ENCODE measurements at places on chromosomes 16 and 17.

GRCh38 chr17:9123594-9124553, 102.6 kb downstream of the NTN1 start:
- DNase-seq: no peak

DNA sequence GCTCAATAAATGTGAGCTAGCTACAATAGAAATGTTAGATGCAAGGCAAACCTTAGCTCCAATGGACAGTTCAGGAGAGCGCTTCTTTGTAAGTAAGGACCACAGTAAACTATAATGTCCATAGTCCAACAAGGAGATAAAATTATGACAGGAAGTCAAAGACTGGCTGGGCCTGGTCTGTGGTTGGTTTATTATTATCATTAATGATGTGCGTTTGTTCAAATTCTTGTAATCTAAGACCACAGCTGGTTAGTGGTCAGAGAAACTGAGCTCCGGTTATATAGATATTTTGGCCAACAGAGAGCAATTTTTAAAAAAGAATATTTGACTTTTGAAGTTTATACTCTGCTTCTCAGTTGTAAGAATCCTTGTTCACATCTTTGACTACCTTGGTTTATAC, 4.7 kb upstream of the CMTM2 start:
- no peak for DNase-seq

- peak; percentile 80 for DNase-seq
Measured at GRCh38 chr17:29042679-29043538, at the start of gene PIPOX. Gene PIPOX, plus strand, starts transcription at chr17:29043141. Its CDS starts 85 bp downstream, at chr17:29043226.

GRCh38 chr16:19281246-19281645, 4.3 kb upstream of the CLEC19A start:
- no peak for DNase-seq

GRCh38 chr17:21545064-21545463, 147.3 kb upstream of the KCNJ18 start:
- DNase-seq: no peak
